ENCODE measurements at places on chromosomes 1 and 21. TPM values are rescaled to one million over a fixed set of nuclear protein-coding genes. Genes with fewer than 3 reads are reported as not detected.

GRCh38 chr1:31822766-31823165 is 6.9 kb upstream of the SPOCD1 start:
- peak; percentile 70 for DNase-seq

GRCh38 chr1:232611834-232612233 is 18.1 kb downstream of the SIPA1L2 start:
- DNase-seq = no peak

DNA sequence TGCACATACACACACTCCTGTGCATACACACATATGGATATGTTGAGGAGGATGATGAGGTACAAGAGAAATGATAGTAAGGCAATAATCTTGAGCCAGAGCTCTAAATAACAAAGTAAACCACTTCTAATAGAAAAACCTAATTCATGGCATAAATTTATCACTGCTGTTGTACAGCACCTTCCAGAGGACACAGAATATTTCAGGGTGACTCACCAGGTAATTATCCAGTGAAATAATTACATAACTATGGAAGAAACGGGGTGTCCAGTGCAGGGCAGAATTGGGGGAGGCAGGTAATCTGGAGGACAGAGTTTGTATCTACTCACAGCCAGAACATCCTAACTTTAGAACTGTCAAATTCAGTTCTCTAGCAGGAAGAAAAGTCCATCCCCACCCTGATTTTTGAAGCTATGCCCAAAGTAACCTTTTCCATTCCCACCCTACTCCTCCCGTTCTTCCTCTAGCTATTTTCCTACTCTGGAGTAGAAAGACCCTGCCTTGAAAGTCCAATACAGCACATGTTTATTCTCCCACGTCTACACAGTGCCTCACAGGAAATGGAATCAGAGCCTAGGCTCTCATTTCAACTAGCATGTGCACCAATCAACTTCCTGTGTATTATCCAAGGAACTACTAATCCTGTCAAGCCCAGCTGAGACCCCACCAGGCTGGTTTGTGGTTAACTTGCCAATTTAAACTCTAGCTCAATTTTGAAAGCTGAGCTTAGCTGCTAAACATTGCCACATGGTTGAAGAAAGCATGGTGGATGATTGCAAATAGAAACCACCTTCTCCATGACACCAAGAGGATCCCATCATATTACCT is 96.6 kb downstream of the PTPN14 start:
- no peak for DNase-seq

- DNase-seq = no peak
These were observed 8.4 kb downstream of the ZBTB7B start for GRCh38 chr1:155011004-155011416.

PM20D1 gene
- 0.41 TPM for polyA plus RNA-seq
